Endothelial cell of umbilical vein (primary cell): ENCODE measurements at places on chromosomes 13 and 19. TPM values are rescaled to one million over a fixed set of nuclear protein-coding genes. Genes with fewer than 3 reads are reported as not detected.

URAD gene
- total RNA-seq, result not detected in 2 replicates

BSG gene
- total RNA-seq, result 466 and 485 TPM in 2 replicates

DNA sequence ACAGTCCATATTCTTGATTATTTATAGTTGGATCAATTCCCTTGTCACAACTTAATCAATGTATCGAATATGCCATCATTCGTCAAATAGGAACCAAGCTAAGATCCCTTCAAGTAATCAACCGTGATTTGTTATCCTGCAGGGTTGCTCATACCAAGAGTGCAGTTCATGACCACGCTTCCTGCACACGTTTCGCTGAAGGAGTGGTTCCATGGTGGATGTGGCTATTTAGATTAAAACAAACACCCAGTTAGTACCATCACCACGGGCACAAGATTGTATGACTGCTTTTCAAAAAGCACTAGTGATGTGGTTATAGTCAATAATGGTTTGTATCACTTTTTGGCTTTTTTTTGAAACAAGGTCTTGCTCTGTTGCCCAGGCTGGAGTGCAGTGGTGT, 41.1 kb upstream of the CCNE1 start:
- H3K4me3 ChIP-seq, result no peak overlapping the region
- H3K4me1 ChIP-seq, result no peaks in the 10 kb centered on the region
- DNase-seq, result no peak
- H3K36me3 ChIP-seq, result no peaks in the 10 kb centered on the region
- no peak overlapping the region for H3K27ac ChIP-seq

GRCh38 chr13:40438999-40439797, 227.2 kb downstream of the FOXO1 start:
- H3K36me3 ChIP-seq, result no peaks in the 10 kb centered on the region
- peak; percentile 83 for DNase-seq
- peak overlapping the region; percentile 86 for H3K27ac ChIP-seq
- H3K27me3 ChIP-seq, result no peaks in the 10 kb centered on the region
- peaks cover 44% of the 10 kb centered on the region for H3K4me1 ChIP-seq

DNA sequence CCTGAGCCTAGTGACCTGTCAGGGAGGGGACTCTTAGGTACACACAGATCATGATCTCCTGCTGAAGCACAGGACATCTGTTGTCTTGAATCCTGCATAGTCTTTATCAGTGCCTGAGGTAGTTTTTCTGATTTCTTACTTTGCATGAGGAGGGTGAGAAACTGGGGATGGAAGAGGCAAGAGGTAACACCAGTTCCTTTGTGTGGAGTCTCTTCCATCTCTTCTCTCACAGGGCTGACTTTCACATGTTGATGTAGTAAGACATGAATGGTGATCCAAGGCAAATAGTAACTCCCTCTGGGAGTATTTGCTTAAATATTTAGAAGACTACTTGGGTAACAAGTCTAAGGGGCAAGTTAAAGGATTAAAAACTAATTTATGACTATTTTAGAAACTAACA, 9.5 kb downstream of the NBEA start:
- no peak for DNase-seq
- H3K4me3 ChIP-seq, result no peak overlapping the region
- no peak overlapping the region for H3K27ac ChIP-seq
- H3K36me3 ChIP-seq, result no peaks in the 10 kb centered on the region
